ENCODE measurements at places on chromosomes 3 and 15.

GRCh38 chr3:31285833-31286486 lies 246.8 kb upstream of the STT3B start:
- no peak for DNase-seq

DNA sequence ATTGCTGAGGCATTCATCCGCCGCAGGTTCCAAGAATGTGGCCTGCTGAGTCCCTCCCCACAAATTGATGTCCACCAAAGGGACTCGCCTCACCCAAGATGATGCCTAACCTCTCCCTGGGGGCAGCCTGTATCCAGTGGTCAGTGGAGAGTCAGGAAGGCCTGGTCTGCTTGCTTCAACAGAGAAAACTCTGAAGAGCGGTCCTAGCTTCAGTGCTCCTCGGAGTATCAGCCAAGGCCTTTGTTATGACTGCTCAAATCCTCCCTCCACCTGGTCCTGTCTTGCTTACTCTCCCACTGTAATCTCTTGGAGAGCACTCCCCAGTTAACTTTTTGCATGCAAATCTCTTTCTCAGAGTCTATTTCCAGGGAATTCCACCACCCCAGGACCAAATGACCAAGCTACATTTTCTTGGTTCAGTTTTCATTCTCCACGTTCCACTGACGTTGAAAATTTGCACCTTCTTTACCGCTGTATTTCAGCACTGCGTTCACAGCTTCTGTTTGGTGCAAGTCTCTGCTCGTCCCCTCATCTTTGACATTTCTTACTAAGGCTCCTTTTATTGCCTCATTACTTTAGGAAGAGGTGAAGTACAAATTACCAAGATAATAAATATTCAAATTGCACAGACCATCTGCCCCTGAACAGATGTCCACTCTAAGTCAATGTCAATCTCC lies 22.3 kb downstream of the CMTM7 start:
- DNase-seq = no peak

- DNase-seq = no peak
These were observed 42.4 kb downstream of the GABPB1 start for GRCh38 chr15:50312636-50313035.

GRCh38 chr15:69862540-69862939 lies 235.2 kb downstream of the TLE3 start:
- no peak for DNase-seq
